ENCODE measurements at places on chromosomes 2 and 18.

DNA sequence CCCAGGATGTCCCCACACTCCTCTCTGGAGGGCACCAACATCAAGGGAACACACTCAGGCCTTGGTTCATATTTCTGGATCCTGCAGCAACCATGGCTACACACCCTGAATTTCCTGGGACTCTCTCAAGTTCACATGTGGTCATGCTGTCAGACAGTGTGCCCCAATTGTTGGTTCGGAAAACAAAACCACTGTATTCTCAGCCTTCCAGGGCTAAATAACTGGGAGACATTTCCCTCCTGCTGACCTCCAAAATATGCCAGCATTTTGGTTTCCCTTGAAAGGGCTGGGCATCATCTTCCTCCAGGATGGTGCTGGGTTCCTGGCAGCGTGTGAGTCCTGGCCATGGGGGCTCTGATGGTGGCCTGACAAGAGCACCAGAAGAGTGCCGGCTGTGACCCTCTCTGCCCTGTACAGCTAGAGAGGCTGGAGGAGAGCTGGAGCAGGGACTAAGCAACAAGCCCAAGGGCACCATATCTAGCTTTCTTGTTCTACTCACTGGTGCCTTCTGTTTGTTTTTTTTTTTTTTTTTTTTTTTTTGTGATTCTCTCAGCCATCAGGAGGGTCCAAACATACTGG lies 37.5 kb upstream of the WIPF1 start:
- DNase-seq: no peak

GRCh38 chr18:45854036-45854586 lies 28.6 kb downstream of the SIGLEC15 start:
- no peak for DNase-seq

- no peak for DNase-seq
Observed at GRCh38 chr2:127753374-127753773, 52.1 kb downstream of the SFT2D3 start.

DNA sequence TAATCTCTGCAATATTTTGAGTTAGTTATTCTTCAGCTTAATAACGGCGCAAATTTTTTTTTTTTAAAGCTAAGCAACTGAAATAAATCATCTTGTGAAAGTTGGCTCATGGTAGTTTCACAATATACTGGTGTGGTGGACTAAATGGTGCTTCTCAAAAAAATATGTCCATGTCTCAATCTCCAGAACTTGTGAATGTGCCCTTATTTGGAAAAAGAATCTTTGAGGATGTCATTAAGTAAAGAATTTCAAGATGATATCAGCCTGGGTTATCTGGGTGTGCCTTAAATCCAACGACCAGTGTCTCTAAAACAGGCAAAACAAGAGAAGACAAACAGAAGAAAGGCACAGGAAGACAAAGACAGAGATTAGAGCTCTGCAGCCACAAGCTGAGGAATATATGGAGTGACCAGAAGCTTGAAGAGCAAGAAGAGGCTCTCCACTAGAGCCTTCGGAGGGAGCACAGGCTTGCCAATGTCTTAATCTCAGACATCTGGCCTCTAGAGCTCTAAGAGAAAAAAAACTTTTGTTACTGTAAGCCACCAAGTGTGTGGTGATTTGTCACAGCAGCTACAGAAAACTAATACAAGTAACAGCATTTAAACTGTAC lies 71.4 kb downstream of the HNMT start:
- DNase-seq: no peak

DNA sequence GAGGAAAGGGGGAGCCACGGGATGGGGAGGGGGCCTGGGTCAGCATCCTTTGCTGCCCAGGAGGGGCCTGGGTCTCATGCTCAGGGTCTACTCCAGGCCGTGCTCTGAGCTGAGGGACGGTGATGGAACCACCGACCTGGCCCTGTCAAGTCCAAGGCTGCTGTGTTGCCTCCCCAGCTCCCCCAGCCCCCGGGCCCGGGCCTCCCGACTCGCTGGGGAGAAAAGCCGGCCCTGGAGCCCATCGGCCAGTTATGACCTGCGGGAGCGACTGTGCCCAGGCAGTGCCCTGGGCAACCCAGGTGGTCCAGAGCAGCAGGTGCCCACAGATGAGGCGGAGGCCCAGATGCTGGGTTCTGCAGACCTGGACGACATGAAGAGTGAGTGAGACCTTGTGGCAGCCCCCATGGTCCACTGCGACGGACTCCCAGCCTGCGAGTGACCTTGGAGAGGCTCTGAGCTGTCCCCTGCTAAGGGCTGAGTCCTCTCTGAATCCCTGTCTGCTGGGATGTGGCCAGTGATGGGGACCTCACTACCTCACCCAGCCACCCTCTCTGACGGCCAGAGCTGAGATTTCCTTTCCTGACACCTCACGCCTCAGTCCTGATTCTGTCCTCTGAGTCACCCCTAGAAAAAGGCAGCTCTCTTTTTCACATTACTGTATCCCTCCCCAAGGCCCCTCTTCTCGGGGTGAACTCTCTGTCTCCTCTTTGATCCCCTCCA lies 2.7 kb downstream of the SLC4A3 start:
- no peak for DNase-seq

GRCh38 chr2:125658583-125658982 lies 997.4 kb upstream of the GYPC start:
- DNase-seq: no peak

GRCh38 chr2:104774631-104775030 lies 79.3 kb upstream of the POU3F3 start:
- no peak for DNase-seq

GRCh38 chr2:55408918-55409868 lies 10.5 kb downstream of the CCDC88A start:
- no peak for DNase-seq

DNA sequence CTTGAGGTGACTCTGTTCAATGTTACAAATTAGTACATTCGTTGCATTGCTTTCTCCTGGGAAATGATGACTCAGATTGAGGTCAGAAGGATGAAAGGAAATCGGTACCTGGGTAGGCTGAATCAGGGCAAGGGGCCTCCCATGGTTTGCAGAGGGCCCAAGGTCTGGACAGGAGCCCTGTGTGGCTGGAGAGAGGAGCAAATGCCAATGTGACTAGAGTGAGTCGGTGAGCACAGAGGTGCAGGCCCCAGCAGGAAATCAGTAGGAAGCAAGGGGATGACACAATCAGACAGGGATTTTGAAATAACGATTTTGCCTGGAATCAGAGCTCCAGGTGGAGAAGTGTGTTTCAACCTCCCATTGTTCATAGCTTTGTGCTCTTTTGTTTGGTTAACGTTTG lies 118.9 kb downstream of the CCDC102B start:
- no peak for DNase-seq

DNA sequence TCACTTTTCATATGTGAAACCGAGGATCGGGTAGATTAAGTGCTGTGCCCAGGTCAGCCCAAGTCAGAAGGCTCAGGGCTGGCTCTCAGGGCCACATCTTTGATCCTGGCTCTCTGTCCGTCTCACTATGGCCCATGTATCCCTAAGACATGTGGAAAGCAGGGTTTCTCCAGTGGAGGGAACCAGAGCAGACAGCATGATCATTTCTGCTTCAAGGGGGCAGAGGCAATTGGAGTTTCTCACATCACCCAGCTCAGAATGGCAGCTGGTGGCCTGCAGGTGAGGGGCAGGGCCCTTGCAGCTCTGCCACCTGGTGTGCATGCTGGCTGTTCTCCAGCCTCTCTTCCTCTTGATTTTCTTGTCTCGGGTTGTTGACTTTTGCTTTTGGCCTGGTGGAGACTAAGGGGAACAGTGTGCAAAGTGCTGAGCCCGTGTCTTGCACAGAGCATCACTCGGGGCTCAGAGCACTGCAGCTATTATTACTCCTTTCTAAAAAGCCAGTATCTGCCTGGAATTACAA lies 27.0 kb downstream of the LDLRAD4 start:
- no peak for DNase-seq

- DNase-seq: no peak
Observed at GRCh38 chr2:48691935-48692691, 63.4 kb downstream of the LHCGR start.

GRCh38 chr2:10584242-10584753 lies 105.5 kb downstream of the NOL10 start:
- DNase-seq: no peak

DNA sequence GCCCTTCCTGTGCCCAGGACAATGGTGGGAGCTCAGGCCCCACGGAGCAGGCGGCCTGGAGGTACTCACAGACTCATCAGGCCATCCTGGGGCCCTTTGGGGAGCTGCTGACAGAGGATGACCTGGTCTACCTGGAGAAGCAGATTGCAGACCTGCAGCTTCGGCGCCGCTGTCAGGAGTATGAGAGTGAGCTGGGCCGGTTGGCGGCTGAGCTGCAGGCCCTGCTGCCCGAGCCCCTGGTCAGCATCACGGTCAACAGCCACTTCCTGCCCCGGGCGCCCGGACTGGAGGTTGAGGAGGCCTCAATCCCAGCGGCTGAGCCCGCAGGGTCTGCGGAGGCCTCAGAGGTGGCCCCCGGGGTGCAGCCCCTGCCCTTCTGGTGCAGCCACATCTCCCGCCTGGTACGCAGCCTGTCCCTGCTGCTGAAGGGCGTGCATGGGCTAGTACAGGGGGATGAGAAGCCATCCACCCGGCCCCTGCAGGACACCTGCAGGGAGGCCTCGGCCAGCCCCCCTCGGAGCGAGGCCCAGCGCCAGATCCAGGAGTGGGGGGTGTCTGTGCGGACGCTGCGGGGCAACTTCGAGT lies 8.3 kb upstream of the KLHL30 start:
- no peak for DNase-seq

- DNase-seq: no peak
Observed at GRCh38 chr18:59354731-59355130, 4.3 kb downstream of the LMAN1 start.

- DNase-seq: no peak
Observed at GRCh38 chr18:58640891-58641610, 12.2 kb upstream of the ALPK2 start.

GRCh38 chr18:62106271-62106670 lies 80.6 kb downstream of the PIGN start:
- no peak for DNase-seq

DNA sequence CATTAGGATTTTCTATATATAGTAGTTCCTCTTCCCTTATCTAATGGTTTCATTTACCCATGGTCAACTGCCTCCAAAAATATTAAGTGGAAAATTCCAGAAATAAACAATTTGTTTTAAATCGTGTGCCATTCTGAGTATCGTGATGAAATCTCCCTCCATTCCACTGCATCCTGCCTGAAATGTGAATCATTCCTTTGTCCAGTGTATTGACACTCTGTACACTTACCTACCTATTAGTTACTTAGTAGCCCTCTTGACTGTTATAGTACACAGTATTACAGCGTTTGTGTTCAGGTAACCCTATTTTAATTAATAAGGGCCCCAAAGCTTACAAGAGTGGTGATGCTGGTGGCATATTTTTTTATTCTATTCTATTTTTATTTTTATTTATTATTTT lies 26.2 kb downstream of the TAF4B start:
- no peak for DNase-seq

DNA sequence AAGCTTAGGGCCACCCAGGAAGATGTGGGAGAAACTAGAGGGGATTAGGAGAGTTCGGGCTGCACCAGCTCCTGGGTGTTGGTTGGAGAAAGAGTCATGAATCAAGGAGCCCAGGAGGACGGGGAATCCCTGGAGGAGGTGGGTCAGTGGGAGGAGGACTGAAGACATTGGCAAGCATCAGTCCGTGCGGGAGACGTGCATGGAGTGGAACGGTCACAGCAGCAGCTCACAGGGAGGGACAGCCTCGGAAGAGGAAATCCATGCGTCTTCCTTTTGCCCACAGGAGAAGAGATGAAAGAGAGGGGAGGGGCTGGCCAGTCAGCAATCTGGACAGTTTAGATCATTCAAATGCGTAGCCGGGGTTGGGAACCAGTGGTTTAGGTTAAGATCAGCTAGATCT lies 178.6 kb downstream of the GBX2 start:
- no peak for DNase-seq

GRCh38 chr18:76437011-76437410 lies 58.0 kb downstream of the ZNF516 start:
- no peak for DNase-seq

DNA sequence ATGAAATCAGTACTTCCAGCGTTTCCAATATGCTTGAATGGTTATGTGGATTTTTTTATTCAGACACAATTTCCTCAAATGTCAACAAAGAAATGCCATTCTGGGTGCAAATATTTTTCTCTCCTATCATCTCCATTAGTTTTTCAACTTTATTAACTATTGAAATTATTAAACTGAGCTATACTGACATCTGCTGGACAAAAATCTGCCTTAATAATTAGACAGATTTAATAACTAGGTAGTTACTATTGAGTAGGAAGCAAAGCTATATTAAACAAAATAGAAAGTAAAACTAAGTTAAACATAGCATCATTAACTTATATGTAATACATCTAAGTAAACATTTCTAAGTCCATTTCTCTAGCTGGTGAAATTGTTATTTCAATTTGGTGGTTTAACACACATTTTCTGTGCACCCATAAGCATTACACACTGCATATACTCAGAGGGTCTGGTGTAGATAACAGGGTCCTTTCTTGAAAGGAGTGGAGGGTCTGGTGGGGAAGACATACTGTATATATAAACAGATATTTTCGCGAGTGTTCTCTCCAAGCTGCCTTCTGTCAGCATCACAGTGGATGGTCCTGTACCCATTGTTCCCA lies 77.0 kb downstream of the LANCL1 start:
- DNase-seq: no peak

- DNase-seq: no peak
Observed at GRCh38 chr18:79979843-79980242, 8.5 kb downstream of the TXNL4A start.

GRCh38 chr2:237921967-237922492 lies 44.8 kb upstream of the UBE2F start:
- DNase-seq: no peak

- DNase-seq: no peak
Observed at GRCh38 chr2:129233751-129234406, 745.6 kb upstream of the RAB6C start.

- DNase-seq: no peak
Observed at GRCh38 chr2:79320871-79321270, 161.3 kb upstream of the REG3A start.

DNA sequence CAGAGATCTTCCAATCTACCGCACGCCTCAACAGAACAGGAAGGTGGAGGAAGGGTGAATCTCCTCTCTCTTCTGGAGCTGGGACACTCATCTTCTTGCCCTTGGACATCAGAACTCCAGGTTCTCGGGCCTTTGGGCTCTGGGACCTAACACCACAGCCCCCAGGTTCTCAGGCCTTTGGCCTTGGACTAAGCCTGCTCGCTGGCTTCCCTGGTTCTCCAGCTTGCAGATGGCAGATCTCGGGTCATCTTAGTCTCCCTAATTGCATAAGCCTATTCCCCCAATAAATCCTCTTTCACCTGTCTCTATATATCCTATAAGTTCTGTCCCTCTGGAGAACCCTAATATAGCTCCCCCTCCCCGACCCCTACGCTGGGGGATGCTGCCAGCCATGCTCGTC lies 14.8 kb downstream of the HS6ST1 start:
- no peak for DNase-seq

- DNase-seq: no peak
Observed at GRCh38 chr2:227642656-227643055, 23.9 kb upstream of the SCYGR5 start.

DNA sequence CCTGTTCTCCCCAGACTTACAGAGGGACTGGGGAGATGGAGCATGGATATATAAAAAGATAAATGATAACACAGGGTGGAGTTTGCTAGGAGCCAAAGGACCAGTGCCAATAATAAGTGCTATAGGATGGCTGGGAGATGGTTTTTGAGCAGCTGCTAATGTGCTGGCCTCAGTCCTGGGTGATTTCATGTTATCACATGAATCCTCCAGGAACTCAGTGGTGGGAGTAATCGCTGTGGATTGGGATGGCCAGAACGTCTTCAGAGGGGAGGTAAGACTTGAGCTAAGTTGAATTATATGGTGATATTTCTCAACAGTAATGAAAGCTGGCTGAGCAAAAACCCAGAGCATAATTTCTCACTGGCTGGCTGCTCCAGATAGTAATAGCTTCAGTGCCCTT lies 441.4 kb downstream of the SLC4A3 start:
- DNase-seq: no peak

All from frontal cortex (tissue), 4 donors.